ENCODE measurements at places on chromosomes 12 and 14.

DNA sequence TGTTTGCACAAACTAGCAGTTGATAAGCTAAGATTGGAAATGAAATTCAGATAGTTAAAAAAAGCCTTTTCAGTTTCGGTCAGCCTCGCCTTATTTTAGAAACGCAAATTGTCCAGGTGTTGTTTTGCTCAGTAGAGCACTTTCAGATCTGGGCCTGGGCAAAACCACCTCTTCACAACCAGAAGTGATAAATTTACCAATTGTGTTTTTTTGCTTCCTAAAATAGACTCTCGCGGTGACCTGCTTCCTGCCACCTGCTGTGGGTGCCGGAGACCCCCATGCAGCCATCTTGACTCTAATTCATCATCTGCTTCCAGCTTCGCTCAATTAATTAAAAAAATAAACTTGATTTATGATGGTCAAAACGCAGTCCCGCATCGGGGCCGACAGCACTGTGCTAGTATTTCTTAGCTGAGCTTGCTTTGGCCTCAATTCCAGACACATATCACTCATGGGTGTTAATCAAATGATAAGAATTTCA is 335.6 kb downstream of the TMEM121 start:
- no peak for DNase-seq

DNA sequence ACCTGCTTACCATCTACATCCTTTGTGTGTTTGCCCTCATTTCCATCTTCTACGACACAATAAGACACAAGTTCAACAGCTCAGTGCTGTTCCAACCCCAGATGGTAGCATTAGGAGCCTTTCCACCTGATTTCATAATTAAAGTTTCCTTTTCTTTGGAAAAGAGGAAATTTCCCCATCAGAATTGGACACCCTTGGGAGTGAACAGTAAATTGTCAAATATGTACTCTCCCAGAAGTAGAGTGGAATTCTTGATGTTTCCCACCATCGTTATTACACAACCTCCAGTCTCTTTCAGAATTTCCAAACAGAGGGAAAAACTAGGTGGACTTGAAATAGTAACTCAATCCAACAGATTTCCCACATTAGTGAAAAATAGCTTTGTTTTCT is 337.6 kb upstream of the OR4E1 start:
- DNase-seq: no peak

DNA sequence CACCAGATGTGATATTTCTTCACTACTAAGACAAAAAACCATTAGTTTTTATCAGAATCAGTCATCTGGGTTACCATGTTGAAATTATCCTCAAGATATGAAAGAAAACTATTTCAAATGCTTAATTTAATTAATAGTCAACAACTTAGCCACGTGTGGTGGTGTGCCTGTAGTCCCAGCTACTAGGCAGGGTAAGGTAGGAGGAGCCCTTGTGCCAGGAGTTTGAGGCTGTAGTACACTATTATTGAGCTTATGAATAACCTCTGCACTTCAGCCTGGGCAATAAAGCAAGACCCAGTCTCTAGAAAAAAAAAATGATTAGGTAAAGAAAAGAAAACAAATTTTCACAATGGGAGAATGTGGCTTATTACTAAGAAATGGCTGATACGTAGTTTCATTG is 33.4 kb downstream of the MRPL42 start:
- DNase-seq: no peak

DNA sequence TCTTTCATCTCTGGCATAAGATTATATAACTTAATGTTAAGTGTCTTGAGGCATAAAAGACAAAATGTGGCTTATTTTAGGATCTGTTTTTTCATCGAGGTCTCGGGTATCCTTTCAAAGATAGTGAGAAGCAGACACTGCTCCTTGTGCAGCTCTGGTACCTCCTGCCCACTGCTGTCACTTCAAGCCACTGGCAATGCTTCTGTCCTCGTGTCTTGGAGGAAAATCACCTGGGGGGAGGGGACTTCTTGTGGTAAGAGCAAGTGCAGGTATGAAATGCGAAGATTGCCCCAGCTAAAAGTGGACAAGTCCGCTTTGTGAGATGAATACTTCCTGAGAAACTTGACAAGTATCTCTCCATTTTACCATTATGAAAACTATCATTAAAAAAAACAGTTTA is 37.8 kb upstream of the DYNC1H1 start:
- DNase-seq: no peak

GRCh38 chr14:50835280-50835679 is 4.3 kb upstream of the NIN start:
- peak; percentile 41 for DNase-seq

DNA sequence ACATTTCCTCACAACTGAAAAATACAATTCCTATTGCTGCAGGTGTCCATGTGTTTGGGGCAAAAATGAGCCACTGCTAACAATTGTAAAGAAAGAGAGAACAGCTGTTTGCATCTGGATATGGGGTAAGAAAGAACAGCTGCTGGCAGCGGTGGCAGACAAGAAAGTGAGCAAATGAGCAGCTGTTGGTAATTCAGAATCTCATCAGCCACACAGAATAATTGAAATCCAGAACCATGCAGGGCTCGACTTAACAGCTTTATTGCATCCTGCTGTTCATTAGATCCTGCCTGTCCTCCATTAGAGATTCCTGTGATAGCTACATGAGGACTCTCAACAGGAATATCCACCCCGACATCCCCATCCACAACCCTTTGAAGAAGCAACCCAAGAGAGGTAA is 62.5 kb upstream of the TSPAN8 start:
- DNase-seq: no peak

- DNase-seq: no peak
Measured at GRCh38 chr12:128542844-128543243, 275.9 kb downstream of the TMEM132C start.

DNA sequence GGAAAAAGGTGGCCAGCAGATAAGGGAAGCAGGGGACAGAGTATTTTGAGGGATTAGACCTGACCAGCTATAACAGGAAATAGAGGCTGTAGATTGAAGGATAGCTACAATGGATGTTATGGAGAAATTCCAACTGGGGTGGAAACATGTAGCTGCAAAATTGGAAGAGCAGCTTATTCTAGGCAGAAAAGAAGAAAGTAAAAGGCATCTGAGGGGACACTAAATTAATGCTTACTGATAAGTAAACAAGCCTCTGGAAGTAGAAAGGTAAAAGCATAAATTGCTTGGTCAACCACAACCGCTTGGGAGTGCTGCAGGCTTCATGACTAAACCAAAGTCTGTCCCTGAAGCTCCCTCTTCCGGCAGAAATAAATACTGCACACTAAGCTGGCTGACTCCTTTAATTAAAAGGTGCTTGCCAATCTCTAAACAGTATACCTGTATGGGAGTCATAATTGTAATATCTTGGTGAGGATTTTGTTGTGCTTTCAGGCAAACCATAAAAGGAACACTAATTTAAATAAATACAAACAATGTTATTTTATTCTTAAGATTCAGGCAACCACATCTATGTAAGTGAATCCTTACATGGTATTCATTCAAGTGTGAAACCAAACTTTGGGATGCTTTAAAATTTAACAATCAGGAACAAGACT is 7.7 kb downstream of the UBC start:
- peak; percentile 75 for DNase-seq

- no peak for DNase-seq
Measured at GRCh38 chr14:99426265-99426664, 54.4 kb downstream of the SETD3 start.

GRCh38 chr12:47307680-47308399 is 228.1 kb upstream of the AMIGO2 start:
- peak; percentile 48 for DNase-seq

GRCh38 chr12:56087220-56087619 is 7.3 kb downstream of the ERBB3 start:
- no peak for DNase-seq

DNA sequence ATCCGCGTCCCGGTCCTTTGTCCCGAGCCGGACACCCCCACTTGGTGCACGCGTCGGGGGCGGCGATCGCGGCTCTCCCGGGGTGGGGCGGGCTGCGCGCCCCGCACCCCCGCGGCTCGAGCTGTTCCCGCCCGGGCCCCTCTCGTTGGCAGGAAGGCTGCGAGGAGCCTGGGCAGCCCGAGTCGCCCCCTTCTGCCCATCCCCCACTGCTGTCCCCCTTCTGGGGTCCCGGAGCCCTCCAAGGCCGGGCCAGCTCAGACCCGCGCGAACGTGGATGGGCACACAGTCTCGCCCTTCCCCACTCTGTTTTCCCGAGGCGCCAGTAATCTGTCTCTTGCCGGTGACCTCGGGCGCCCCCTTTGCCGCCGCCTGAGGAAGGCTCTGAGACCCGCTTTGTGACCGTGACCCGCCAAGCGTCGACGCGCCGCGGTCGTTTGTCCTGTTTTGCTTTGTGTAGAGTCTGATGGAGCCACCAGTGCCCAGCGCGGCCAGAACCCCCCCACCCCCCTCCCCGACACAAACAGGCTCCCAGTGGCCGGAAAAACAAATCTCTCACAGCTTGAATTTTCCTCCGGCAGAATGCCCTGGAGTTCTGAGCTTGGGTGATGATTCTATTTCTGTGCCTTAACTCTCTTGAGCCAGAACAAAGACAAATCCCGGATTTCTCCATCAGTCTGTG is 610 bp downstream of the C14orf132 start:
- DNase-seq: peak; percentile 14

DNA sequence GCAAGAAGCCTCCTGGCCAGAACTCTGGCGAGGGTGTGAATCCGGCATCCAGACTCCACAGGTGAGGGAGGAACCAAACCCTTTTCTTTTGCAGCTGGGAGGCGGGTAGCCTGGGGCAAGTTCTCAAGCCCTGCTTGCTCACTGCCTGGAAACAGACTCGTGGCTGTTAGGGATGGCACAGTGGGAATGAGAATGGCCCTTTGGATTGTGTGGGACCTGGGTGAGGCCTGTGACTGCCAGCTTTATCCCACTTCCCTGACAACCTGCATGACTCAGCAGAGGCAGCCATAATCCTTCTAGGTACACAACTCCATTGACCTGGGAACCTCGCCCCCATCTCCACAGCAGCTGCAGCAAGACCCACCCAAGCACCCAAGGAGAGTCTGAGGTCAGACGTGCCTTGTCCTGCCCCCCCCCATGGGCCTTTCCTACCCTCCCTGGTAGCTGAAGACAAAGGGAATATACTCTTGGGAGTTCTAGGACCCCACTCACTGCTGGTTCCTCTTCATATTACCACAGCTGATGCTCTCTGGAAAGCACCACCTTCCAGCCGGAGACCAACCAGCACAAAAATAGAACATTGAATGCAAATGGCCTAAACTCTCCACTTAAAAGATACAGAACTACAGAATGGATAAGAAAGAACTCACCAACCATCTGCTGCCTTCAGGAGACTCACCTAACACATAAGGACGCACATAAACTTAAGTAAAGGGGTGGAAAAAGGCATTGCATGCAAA is 5.1 kb upstream of the GPR33 start:
- DNase-seq: no peak

DNA sequence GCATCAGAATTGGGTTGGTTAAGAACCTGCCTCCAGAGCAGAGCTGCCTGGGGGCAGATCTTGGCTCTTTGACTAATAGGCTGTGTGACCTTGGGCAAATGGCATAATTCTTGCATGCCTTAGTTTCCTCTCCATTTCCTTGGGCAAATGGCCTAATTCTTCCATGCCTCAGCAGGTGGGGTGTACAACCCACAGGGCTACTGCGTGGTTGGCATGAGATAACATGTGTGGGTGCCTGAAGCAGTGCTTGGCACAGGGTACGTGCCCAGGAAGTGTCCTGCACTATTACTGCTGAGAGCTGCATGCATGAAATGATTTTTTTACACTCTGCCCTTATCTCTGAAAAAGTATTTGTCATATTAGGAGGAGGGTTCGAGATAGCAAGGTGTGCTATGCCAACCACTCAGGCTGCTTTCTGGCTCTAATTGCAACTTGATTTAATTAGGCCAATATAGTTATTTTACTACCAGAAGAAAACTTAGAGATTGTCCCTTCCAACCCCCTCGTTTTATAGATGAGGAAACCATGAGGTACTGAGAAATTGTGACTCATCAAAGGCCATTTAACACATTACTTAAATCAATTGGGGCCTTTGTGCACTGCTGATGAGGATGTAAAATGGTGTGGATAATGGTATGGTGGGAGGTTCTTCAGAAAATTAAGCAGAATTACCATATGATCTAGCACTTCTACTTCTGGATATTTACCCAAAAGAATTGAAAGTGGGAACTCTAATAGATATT is 161.6 kb upstream of the HIF1A start:
- no peak for DNase-seq

- no peak for DNase-seq
Measured at GRCh38 chr14:97021571-97022168, 224.5 kb downstream of the VRK1 start.

DNA sequence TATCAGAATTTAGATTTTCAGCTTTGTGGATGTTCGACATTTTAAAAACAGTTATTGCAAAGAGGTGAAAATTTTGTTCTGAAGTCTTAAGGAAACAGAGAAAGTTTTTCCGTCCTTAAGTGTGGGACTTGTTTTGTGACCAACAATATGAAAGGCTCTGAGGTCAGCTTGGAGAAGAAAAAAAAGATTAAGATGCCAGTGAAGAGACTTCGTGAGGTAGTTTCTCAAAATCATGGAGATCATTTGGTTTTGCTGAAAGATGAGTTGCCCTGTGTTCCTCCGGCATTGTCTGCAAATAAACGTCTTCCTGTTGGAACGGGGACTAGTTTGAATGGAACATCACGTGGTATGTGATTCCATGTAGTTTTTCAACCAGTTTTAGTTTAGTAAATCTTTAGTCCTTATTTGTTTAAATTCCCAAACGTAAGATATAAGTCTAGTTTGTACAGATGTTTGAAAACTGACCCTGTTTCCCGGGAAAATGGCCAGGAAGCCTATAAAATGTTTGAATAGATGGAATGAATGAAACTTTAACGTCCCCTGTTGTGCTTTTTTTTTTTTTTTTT is 682 bp downstream of the KIAA0586 start:
- peak; percentile 59 for DNase-seq

DNA sequence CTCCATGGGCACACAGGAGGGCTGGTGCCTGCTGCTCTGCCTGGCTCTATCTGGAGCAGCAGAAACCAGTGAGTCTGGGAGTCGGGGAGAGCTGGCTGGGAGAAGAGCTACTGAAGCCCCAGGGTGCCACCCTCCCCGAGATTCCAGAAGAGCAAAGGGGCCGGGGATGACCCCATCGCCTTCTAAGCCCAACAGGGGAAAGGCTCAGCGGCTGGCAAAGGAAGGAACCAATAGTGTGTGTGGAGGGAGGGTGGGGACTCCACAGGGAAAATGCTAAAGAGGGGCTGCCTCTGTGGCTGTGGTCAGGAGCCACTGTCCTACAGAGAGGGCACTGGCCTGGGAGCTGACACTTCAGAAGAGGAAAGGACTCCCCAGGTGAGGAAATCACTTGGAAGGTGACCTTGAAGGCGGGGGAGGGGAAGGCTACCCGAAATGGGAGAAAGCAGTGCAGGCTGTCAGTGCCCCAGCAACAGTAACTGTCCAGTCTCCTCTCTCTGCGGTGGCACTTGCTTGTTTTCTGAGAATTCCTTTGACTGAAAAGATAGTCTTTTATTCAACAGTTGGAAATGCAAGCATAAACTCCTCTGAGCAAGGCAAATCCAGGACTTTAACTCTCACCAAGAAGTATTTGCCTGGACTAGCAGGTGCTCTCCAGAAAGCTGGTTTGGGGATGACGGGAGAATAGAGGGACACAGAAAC is 552 bp downstream of the TAPBPL start:
- no peak for DNase-seq

- peak; percentile 56 for DNase-seq
Measured at GRCh38 chr14:91068642-91069041, 8.2 kb upstream of the RPS6KA5 start.

GRCh38 chr14:89681086-89682018 is 264.3 kb upstream of the FOXN3 start:
- DNase-seq: no peak
